HAP-1 (cell line): ENCODE measurements at places on chromosomes 13 and 19.

GRCh38 chr13:112247471-112248405 is 128.4 kb upstream of the SPACA7 start:
- no peak for DNase-seq

- no peak for DNase-seq
These were observed 20.8 kb downstream of the NLRP4 start for GRCh38 chr19:55857149-55857548.

DNA sequence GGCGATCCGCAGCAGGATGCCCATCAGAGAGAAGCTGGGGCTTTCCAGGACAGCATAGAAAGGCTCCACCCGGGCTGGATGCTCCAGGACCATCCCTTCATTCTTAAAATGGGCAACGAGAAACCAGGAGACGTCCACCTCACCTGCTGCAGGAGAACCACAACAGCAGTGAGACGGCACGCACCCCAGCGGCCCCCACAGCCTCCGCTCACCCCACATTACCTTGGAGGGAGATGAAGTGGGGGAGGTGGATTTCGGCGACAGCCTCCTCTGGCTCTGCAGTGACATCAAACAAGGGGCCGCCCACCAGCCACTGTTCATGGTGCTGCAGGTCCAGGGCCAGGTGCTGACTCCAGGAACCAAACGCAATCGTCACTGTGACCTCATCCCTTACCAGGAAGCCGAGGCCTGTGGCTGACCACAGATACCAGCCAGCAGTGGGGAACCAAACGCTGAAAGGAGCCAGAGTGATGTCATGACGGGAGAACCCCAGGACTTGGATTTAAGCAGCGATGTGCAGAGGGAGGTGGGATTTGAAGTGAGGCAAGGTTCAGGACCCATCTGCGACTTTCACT is 25.1 kb downstream of the CARD8 start:
- no peak for DNase-seq

DNA sequence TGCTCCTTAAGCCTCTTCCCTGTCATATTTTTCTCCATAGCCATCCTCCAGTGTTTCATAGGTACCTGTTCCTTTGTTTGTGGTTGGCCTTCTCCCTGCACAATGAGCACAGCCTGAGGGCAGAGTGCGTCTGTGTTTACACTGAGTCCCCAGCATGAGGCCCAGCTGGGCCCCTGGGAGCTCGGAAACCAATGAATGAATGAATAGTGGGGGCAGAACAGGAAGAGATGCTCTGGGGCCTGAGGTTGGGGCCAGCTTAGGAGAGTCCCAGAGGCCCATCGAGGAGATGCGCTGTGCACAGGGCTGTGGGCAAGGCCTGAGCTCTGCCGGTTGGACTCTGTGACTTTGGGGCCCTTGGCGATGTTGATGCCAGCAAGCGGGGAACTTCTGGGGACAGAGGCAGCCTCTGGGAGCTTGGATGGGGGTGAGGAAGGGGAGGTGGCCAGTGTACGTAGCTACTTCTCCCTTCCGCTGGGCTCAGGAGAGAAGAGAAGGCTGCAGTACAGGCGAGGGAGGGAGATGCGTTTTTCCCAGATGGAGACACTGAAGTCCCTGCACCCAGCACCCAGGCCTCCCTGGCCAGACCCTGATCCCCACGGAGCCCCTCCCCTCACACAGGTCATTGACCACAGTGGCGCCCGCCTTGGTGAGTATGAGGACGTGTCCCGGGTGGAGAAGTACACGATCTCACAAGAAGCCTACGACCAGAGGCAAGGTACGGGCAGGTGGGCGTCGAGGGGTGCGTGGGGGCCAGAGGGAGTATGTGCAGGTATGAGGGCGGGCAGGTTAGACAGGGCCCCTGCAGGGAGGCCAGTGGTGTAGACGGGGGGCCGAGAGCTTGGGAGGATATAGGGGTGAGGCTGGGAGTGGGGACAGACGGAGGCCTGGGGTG is 5.1 kb downstream of the TBCB start:
- DNase-seq, result peak; percentile 79

DNA sequence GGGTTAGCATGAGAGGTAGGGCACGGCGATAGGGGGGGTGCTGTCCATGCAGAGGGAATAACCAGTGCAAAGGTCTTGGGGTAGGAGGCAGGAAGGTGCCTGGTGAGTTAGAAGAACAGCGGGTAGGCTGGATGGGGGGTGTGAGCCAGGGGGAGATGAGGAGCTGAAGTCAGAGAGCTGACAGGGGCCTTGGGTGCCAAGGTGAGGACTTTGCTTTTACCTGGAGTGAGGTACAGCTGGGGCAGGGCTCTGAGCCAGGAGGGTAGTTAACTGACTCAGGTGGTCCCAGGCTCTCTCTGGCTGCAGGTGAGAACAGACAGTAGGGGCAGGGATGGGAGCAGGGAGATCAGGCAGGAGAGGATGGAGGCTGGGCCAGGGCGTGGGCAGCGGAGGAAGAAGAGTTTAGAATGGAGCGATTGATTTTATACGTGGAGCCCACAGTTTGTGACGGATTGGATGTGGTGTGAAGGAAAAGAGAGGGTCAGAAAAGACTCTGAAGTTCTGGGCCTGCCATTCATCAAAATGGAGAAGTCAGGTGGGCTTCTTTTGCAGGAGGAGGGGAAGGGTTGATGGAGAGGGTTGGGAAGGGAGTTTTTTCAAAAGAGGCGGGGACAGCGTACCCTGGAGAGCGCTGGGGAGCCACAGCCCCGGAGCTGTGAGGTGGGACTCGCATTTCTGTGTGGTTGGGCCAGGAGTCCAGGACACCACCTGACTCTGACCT is 1.2 kb upstream of the GRAMD1A start:
- DNase-seq, result peak; percentile 49

- DNase-seq, result no peak
These were observed 31.8 kb downstream of the RAB20 start for GRCh38 chr13:110529522-110530311.

GRCh38 chr13:54953786-54954185 is 1925.2 kb downstream of the OLFM4 start:
- DNase-seq, result no peak

DNA sequence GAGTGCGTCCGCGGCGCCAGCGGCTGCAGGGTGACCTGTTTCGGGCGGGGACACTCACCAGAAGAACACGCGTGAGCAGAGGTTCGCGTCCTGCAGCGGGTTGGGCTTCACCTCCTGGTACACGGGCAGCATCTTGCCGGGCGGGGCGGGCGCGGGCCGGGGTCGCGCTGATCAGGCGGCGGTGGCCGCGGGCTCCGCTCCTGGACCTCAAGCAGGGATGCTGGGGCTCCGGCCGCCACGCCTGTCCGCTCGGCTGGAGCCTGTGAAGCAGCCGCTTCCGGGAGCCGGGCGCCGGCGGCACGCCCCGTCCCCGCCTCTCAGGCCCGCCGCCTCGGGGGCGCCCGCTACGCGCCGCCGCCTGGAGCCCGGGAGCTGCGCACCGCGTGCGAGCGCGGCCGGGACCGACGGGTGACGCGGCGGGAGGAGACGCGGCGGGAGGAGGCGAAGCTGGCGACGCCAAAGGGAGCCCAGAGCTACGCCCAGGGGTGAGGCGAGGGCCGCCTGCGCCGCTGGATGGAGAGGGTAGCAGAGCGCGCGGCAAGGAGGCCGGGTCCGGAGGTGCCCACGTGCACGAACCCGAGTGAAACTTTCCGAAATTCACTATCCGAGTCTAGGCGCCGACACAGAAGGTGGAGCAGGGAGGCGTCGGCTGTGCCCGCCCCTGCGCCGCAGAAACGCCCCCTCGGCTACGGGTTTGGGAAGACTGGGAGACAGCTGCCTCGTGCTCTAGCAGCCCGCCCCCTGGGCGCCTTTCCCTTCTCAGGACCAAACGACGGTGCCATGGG is at the start of gene ABCC4:
ABCC4 (minus strand) TSS at position 269 of the 785 bp plus-strand sequence; CDS start at position 132, 137 bp downstream.
- DNase-seq, result peak; percentile 82

GRCh38 chr13:66689037-66689619 is 541.0 kb downstream of the PCDH9 start:
- peak; percentile 8 for DNase-seq

GRCh38 chr13:36778083-36778671 is 40.8 kb upstream of the RFXAP start:
- no peak for DNase-seq

- DNase-seq, result no peak
These were observed 2.6 kb downstream of the NEK3 start for GRCh38 chr13:52156724-52157261.

DNA sequence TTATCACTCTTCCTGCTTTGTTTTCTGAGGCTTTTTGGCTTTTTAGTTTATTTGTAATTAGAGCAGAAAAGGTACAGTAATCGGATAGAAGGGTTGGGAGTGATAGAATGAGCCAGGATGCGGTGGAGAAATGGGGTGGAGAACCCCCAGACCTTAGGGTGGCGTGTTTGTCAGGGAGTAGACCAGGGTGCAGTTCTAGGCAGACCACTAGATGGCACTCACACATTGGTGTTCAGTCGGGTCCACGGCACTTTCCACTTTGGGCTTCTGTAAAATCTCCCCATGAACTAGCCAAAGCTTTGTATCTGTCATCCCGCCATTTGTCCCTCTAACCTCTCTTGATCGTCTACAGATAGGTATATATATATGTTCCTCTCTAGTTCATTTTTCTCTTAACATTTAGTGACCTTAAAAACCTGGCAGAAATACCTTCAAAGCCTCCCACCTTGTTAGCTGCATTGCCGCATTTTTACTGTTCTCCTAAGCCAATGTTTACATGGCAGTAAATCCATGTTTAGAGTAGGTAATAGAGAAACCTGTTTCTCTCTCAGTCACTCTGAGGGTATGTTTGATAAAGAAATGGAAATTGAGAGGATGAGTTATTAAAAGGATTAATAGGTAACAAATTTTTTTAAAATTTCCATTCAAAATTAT is 154.9 kb downstream of the TM9SF2 start:
- DNase-seq, result peak; percentile 85

DNA sequence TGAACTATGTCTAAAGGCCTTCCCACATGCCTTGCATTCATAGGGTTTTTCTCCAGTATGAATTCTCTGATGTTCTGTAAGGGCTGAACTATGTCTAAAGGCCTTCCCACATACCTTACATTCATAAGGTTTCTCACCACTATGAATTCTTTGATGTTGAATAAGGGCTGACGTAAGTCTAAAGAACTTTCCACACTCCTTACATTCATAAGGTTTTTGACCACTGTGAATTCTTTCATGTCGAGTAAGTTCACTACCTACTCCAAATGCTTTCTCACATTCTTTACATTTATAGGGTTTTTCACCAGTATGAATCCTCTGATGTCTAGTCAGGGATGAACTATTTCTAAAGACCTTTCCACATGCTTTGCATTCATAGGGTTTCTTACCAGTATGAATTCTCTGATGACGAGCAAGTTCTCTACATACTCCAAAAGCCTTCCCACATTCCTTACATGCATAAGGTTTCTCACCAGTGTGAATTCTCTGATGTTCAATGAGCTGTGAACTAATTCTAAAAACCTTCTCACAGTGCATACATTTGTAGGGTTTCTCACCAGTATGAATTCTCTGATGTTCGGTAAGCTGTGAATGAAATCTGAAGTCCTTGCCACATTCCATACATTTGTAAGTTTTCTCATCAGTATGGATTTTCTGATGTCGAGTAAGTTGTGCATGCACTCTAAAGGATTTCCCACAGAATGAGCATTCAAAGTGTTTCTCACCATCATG is 19.1 kb upstream of the ZNF260 start:
- DNase-seq, result no peak

DNA sequence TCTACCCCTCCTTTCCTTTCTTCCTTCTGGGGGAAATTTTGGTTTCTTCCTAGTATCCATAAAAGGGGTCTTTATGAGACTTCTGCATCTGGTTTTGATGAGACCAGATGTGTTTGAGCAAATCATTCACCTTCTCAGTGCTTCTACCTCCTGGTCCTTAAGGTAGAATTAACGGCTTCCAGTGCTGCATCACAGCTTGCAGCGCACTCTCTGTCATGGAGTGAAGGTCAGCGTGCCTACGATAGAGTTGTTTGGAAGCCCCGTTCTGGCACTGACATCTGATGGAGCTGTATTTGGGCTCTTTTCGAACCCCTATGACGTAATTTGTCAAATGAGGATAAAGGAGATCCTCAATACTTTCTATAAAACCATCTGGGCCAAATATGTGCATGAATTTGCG is 164.2 kb downstream of the MTUS2 start:
- no peak for DNase-seq

- DNase-seq, result peak; percentile 71
These were observed at the start of gene FGF9 for GRCh38 chr13:21670883-21671619. Gene FGF9 (plus strand): TSS chr13:21671073. CDS start chr13:21671913, 840 bp downstream.

- DNase-seq, result no peak
These were observed at the start of gene SIGLEC9 for GRCh38 chr19:51124729-51125128. Gene SIGLEC9 (plus strand): TSS chr19:51124906. CDS start chr19:51124975, 69 bp downstream.

GRCh38 chr13:19818223-19818842 is 35.6 kb upstream of the PSPC1 start:
- no peak for DNase-seq

GRCh38 chr13:111604097-111604496 is 283.7 kb downstream of the TEX29 start:
- DNase-seq, result peak; percentile 29

DNA sequence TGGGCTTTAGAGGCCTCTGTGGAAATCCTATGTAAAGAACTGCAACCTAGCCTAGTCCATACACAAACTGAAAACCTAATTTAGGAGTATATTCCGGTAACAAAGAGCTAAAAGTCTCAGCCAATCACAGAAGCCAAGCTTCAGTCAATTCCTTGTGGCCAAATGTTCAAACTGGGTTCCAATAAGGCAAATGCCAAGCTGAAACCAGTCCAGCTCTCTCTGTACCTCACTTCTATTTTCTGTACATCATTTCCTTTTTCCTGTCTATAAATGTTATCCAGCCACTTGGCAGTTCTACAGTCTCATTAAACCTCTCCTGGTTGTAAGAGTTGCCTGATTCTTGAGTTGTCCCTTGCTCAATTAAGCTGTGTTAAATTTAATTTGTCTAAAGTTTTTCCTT is 31.7 kb upstream of the UBL3 start:
- DNase-seq, result no peak

DNA sequence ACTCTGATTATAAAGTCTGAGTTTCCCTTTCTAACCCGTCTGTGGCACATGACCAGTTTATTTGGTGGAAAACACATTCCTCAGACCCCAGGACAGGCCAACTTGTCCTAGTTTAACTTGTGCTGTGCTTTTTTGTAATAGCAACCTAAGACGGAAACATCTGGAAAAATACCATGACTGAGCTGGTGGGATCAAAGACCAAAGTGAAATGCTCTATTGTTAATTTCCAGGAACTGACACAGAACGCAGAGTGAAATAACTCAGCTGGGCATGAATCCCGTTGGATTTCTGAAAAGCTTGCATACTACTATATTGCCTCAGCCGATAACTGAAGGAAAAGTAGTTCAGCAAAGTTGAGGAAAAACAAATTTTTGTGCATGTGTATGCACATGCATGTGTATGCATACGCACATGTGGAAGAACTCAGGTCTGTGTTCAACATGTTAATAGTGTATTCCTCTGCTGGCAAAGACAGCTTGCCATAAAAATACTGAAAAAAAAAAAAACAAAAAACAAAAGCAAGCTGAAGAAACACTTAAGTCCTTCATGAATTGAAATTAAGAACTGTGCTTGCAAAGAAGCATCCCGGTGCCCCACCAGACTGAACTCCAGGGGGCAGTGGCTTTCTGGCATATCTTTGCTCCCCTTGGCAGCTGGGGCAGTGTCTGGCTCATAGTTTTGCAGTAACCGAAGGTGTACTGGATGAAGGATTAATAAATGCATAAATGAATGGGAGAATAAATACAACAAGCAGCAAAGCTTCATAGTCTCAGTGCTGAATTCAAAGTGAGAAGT is 187.8 kb downstream of the LHFPL6 start:
- peak; percentile 23 for DNase-seq
